Activated T-cell treated with anti-CD3 and anti-CD28 coated beads, Interleukin-2, amount 50 U/mL, for 4 hours (primary cell): ENCODE measurements at places on chromosomes 1 and 21. TPM values are rescaled to one million over a fixed set of nuclear protein-coding genes. Genes with fewer than 3 reads are reported as not detected.

The FAM131C gene
- total RNA-seq = not detected

The LAPTM5 gene
- total RNA-seq = 86.8 TPM

The CHIT1 gene
- 0.05 TPM for total RNA-seq

The CYYR1 gene
- total RNA-seq = not detected

The SH3D21 gene
- 1.7 TPM for total RNA-seq

The C1QB gene
- total RNA-seq = 0.65 TPM

The CYP4X1 gene
- not detected for total RNA-seq

The ACTL8 gene
- total RNA-seq = not detected

The DFFB gene
- 13.4 TPM for total RNA-seq

The GOLT1A gene
- not detected for total RNA-seq

The CAMK2N1 gene
- 1.3 TPM for total RNA-seq

The GCSAML gene
- total RNA-seq = 0.05 TPM

The LEFTY1 gene
- 0.22 TPM for total RNA-seq

The OLIG2 gene
- total RNA-seq = not detected

The NR5A2 gene
- total RNA-seq = not detected

The COG2 gene
- total RNA-seq = 52.7 TPM

The ZDHHC18 gene
- 71.8 TPM for total RNA-seq

The RNF2 gene
- total RNA-seq = 27.2 TPM

The IFI44 gene
- 7.2 TPM for total RNA-seq

The RGS7 gene
- total RNA-seq = not detected

The TNFRSF14 gene
- 114 TPM for total RNA-seq

The DNAJC28 gene
- 0.16 TPM for total RNA-seq

The LEFTY2 gene
- not detected for total RNA-seq

The KLF17 gene
- total RNA-seq = not detected

The MIXL1 gene
- total RNA-seq = not detected

The AGMAT gene
- total RNA-seq = 21.2 TPM

The ZNF683 gene
- 0.11 TPM for total RNA-seq

The VCAM1 gene
- total RNA-seq = 0.08 TPM

The DCLRE1B gene
- 22.2 TPM for total RNA-seq

The NEXN gene
- total RNA-seq = 0.60 TPM

The LAMC1 gene
- 1.0 TPM for total RNA-seq

The FAAH gene
- total RNA-seq = 10.4 TPM

The PIGR gene
- total RNA-seq = 3.0 TPM

The PLA2G2F gene
- not detected for total RNA-seq
